Astrocyte of the hippocampus (primary cell): ENCODE measurements at places on chromosomes 3 and 15.

DNA sequence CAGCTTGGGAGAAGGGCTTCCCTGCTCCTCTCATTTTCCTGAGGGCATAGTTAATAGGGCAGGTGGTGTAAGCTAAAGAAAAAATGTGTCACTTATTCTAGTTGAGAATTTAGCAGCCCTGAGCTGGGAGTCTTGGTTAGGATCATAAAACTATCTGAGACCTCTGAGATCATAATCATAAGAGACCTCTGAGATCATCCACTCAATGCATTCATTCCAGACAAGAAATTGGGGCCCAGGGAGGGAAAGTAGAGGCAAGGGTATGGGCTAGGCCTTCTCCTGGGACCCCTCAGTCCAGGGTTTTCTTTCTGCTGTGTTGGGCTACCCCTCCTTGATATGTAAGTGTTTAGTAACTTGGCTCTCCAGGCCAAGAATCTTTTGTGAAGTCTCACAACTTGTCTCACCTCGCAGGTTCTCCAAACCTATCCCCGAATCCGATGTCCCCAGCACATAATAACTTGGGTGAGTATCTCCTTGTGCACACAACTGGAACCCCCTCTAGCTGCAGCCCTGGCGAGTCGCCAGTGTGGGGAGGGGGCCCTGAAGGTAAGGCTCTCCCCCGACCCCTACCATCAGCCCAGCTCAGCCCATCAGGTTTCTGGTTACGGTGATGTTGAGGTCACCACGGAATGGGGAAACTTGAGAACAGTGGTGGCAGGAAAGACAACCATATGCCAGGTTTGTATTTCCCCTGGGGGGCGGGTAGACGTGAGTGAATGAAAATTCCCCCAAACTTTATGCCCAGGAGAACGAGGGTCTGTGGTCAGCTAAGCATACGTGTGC, 84.1 kb downstream of the AAGAB start:
- no peak for DNase-seq

DNA sequence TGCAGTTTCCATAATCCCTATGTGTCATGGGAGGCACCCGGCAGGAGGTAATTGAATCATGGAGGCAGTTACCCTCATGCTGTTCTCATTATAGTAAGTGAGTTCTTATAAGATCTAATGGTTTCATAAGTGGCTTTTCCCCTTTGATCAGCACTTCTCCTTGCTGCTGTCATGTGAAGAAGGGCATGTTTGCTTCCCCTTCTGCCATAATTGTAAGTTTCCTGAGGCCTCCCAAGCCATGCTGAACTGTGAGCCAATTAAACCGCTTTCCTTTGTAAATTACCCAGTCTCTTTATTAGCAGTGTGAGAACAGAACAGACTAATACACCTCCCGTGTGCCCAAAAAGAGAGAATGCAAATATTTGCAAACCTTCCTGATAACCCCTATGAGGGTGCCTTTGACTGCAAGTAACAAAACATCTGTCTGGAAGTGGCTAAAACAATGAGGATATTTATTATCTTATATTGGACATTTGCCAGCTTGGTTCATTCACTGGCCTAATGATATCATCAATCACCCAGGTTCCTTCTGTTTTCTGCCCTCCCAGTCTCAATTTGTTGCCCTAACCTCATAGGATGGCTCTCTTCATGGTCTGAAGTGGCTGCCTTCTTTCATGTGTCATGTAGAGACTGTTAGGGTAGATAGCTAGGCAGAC, 68.7 kb downstream of the BHLHE40 start:
- DNase-seq = no peak

DNA sequence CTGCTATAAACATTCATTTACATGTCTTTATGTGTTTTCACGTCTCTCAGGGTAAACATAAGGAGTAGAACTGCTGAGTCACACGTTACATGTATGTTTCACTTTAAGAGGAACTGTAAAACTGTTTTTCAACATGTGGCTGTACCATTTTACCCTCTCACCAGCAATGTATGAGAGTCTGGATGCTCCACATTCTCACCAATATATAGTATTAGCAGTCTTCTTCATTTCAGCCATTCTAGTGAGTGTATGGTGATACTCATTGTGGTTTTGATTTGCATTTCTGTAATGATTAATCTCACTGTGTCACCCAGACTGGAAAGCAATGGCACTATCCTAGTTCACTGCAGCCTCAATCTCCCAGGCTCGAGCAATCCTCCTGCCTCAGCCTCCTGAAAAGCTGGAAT, 37.1 kb downstream of the PHC3 start:
- no peak for DNase-seq

DNA sequence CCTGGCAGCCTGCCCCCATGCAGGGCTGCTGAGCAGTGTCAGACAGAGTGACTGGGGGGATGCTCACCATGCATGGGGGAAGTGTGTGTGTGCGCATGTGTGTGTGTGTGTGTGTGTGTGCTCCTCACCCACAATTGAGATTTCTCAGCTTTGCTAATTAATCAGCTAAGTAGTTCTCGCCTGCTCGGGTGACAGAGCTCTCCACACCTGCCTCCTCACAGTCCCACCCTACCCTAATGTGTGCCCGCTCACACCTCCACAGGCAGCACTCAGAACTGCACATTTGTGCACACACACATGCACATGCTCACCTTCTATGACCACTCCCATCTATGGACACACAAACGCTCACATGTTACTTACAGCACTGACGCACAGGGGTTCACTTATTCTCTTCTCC, 37.3 kb downstream of the CACNA2D2 start:
- DNase-seq = no peak

DNA sequence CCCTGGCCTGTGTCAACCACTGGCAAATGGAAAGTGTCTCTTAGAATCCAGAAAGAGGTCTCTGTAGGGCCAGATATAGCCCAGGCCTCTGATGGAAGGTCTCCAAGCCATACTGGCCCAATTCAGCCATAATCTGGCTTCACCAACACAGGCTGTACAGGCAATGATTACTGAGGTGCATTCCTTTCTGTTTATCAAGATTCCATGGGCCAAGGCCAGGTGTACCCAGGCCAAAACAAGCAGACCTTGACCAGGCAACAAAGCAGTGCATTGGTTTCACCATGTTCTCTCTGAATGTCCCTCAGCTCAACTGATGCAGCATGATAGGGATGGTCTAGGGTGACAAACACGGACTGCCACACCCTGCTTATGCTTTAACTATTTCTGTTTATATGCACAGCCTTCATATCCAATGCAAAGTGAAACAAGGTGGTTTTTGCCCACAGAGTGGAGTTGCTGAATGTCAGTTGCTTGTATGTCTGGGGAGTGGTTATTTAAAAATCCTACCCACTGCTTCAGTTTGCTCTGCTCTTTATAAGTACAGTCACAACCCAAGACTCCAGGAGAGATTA, 25.2 kb downstream of the CCNL1 start:
- peak; percentile 79 for DNase-seq

GRCh38 chr15:48631176-48631770, 14.2 kb downstream of the FBN1 start:
- DNase-seq = no peak
